ENCODE measurements at places on chromosomes 2 and 18.

DNA sequence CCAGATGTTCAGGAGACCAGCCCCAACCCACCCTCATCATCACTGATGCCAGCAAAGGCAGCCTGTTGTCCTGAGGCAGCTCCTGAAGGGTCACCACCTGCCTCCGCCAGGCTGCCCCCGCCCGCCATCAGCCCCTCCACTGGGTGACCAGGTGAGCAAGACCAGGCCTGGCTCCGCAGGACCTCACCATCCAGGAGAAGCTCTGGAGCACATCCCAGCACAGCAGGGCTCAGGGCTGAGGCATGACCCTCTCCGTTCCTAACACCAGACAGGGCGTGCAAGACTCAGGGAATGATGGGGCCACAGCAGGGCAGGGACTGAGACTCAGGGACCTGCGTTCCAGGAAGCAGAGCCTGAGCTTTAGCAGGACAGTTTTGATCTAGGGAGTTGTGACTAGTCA, 218.8 kb upstream of the RAB6C start:
- no peak for DNase-seq

GRCh38 chr2:171386627-171387026, 47.2 kb downstream of the METTL8 start:
- no peak for DNase-seq

DNA sequence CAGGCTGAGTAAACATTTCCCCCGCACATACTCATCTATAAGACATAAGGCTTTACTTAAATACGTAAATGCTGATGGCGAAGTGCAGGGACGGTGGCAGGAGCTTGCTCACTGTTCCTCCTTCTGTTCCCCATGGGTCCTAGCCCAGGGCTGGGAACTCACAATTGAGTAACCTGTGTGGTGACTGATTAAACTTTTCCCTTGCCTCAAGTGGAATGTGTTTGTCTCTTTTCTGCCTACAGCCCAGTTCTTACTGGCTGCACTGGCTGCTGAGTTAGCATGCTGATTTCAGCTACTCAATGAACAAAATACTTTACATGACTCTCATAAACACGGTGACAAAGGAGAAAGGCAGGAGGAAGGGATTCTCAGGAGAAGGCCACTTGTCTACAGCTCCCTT, 87.3 kb downstream of the MARCO start:
- no peak for DNase-seq

- DNase-seq, result no peak
These were observed 360.6 kb downstream of the NBAS start for GRCh38 chr2:15200581-15200980.

DNA sequence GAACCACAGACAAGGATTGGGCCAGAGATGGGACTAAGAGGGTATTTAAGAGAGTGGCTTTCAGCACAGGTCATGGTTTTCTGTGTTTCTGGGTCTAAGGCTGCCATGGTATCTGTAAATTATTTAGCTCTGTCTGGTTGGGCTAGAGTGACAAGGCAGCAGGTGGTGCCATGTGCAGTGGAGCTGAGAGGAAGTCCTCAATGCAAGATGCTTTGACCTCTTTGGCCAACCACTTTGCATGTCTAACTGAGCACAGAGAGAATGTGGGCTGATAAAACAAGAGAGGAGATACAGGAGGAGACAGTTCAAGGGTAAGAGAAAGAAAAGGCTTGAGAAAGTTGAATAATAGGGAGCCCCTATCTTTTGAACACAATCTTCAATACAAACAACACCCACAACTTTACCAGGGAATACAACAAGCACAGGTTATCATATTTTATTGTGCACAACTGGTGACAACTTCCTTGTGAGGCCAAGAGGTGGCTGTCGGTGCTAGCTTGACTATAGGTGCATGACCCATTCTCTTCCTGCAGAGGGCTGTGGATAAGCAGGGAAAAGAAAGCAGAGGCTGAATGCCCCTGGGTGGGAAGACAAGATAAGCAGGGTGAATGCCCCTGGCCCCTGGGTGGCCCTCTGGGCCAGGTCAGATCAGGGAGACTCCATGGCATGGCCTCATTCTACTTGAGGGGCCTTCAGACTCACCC, 12.3 kb downstream of the FLACC1 start:
- DNase-seq, result no peak

DNA sequence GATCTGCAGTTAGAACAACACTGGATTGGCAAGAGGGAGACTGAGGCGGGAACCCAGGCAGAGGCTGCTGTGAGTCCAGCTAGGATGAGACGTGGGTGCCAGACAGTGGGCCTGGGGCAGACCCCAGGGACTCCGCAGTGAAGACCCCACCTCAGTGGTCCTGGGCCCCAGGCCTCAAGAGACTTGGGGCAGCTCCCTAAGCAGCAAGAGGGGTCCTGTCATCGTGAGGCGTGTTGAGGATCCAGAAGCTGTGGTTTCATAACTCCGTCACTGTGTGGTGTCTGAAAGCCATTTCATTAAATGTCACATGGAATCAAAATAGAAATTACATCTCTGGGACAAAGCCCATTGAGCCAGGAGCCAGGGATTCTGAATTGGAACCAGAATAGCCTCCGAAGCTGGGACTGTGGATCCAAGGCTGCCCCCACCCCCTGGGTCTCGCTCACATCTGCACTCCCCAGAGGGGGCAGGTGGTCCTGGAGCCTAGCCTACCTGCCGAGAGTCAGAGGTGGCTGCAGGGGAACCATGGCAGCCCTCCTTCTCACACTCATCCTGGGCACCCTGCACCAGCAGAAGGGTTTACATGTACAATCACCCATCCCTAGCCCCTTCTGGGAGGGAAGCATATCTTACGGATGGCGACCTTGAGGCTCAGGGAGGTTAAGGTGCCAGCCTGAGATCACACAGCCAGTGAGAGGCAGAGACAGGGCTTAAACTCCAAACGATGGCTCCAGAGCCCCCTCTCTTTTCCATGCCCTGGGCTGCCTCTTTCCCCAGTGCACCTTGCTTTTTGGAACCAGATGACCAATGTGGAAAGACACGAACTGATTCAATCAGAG, 23.2 kb downstream of the RRM2 start:
- DNase-seq, result no peak

- DNase-seq, result no peak
These were observed 3.1 kb upstream of the INPP5D start for GRCh38 chr2:233056961-233057605.

DNA sequence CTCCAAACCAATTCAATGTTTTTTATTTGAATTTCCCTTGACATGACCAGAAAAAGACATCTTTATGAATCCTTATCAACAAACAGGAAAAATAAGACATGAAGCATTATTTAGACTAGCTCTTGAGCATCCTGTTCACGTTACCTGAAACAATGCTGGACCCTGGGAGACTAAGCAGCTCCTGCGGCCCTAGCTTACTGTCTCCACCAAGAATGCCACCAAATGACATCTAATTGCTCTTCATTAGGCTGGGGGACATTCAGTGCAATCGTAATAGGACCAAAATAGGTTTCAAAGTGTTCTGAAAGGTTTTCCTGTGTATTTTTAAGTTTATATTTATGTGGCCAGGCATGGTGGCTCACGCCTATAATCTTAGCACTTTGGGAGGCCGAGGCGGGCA, 25.5 kb downstream of the NFE2L2 start:
- no peak for DNase-seq

GRCh38 chr2:119255760-119256581, 32.3 kb downstream of the STEAP3 start:
- DNase-seq, result no peak

- DNase-seq, result no peak
These were observed 68.8 kb downstream of the WDSUB1 start for GRCh38 chr2:159217676-159218075.

DNA sequence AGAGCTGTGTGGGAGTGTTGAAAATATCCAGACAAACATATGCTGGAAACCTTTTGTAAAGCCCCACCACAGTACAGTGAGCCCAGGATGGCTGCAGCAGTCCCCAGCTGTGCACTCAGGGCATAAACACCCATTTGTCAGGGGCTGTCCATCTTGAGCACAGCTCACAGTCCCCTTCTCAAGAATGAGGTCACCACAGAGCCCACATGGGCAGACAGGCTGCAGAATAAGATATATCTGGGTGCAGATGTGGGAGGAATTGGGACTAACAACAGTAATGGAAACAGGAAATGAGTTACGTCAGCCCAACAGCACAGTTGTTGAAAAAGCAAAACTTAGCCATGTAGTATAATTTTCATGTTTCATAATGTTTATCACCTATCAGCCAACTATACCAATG, 219.6 kb downstream of the ETAA1 start:
- no peak for DNase-seq

All from activated naive CD8-positive, alpha-beta T cell treated with anti-CD3 and anti-CD28 coated beads for 36 hours (primary cell).